Testis (tissue), 5 donors: ENCODE measurements at places on chromosomes 11 and 22. TPM values are rescaled to one million over a fixed set of nuclear protein-coding genes. Genes with fewer than 3 reads are reported as not detected.

DNA sequence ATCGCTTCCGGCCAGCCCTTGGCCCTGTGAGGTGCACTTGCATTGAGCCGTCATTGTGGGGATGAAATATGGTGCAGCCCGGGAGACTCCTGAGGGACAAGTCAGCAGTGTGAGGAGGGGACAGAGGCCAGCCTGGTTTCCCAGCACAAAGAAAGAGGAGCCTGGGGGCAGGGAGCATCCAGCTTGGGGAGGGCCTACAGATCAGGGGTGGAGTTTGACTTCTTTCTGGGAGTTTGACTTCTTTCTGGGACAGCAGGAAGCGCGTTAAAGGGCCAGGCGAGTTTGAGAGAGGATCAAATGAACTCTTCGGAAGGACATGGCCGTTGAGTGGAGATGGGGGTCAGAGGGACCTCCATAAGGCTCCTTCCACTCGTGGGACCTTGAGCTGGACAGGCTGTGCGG lies 91.9 kb downstream of the LRRC32 start:
- DNase-seq: peak; percentile 35

GRCh38 chr11:75394085-75394840 lies 5.1 kb upstream of the RPS3 start:
- no peak for DNase-seq

DNA sequence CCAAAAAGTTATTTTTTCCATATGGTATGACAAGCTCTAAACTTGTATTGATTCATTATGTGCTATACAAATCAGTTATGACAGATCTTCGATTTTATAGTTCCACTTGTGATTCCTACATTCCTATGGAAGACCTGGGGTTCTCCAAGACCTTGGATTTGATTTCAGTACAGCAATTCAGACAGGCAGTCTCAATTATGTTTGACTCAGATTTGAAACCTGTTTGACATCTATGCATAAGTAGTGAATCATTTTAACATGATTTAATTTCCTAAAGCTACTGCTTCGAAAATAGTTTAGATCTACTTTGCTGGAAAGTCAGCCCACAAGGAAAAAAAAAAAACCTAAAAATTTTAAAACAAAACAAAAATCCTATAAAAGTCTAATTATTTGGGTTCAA lies 820.4 kb downstream of the LUZP2 start:
- no peak for DNase-seq

DNA sequence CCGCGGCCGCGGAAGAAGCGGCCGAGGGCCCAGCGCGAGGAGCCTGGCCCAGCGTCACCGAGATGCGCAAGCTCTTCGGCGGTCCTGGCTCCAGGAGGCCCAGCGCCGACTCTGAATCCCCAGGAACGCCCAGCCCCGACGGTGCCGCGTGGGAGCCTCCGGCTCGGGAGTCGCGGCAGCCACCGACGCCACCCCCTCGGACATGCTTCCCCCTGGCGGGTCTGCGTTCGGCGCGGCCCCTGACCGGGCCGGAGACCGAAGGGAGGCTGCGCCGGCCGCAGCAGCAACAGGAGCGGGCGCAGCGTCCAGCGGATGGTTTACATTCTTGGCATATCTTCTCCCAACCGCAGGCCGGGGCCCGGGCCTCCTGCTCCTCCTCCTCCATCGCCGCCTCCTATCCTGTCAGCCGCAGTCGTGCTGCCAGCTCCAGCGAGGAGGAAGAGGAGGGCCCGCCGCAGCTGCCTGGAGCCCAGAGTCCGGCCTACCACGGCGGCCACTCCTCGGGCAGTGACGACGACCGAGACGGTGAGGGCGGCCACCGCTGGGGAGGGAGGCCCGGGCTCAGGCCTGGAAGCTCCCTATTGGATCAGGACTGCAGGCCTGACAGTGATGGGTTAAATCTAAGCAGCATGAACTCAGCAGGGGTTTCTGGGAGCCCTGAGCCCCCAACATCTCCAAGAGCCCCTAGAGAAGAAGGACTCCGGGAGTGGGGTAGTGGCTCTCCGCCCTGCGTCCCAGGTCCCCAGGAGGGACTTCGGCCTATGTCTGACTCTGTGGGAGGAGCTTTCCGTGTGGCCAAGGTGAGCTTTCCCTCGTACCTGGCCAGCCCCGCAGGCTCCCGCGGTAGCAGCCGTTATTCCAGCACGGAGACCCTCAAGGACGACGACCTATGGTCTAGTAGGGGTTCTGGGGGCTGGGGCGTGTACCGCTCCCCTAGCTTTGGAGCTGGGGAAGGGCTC lies 1.2 kb downstream of the ARHGEF17 start:
- DNase-seq: peak; percentile 84

DNA sequence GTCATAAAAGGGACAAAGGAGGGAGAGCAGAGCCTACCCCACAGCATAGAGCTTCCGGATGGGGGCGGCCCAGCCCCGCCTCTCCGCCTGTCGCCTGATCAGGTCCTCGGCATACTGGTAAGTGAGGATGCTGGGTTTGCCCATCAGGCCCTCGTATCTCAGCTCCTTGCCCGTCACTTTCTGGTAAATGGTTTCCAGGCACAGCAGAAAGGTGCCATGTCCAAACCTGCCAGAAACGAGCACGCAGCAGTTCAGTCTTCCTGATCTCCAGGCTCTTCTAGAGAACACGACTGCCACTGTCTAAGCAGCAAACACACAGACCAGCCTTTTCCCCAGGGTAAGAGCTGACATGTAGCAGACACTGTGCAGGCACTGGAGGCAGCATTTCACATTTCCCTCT lies 17.4 kb upstream of the TMEM121B start:
- no peak for DNase-seq

DNA sequence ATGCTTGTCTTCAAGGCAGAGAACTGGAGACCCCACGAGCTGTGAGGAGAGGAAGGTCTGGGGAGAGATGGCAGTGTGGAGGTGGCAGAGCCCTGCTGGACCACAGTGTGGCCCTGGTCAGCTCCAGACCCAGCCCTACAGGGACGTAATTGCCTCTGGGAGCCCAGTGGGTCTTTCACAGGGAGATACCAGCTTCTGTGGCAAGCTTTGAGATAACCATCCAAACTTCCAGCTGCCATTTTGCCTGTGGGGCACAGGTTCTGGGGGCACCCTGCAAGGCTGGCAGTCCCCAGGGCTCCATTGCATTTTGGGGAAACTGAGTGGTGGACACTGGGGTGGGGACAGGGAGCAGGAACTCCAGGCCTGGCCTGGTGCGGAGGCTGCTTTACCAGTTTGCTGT lies 10.2 kb upstream of the MPPED1 start:
- no peak for DNase-seq

- no peak for DNase-seq
These were observed 49.8 kb downstream of the DCUN1D5 start for GRCh38 chr11:103042161-103042560.

- DNase-seq: peak; percentile 37
These were observed 942.3 kb downstream of the NTM start for GRCh38 chr11:132312701-132313111.

GRCh38 chr11:16976379-16976778 lies 37.8 kb downstream of the PLEKHA7 start:
- DNase-seq: no peak

DNA sequence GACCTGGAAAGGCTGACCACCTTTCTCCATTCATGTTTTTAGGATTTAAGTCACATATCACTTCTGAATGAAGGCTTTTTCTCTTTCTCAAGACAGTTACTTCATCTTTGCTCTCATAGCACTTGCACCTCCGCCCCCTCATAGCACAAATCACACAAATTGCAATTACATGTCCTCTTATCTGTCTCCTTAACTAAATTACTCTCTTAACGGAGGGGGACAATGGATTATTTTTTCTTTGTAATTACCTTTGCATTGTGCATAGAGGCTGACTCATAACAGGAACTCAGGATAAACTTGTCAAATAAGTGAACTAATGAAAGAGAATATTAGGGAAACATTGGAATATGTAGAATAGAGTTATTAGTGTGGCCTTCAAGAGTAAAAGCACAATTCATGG lies 94.7 kb downstream of the MUC15 start:
- DNase-seq: no peak

- DNase-seq: no peak
These were observed 292.8 kb downstream of the NXPE2 start for GRCh38 chr11:114970927-114971645.

- peak; percentile 33 for DNase-seq
These were observed at the start of gene OSBP2 for GRCh38 chr22:30694640-30695350. TSS of gene OSBP2 (plus strand) at chr22:30694874. CDS start at chr22:30694910, 36 bp downstream.

DNA sequence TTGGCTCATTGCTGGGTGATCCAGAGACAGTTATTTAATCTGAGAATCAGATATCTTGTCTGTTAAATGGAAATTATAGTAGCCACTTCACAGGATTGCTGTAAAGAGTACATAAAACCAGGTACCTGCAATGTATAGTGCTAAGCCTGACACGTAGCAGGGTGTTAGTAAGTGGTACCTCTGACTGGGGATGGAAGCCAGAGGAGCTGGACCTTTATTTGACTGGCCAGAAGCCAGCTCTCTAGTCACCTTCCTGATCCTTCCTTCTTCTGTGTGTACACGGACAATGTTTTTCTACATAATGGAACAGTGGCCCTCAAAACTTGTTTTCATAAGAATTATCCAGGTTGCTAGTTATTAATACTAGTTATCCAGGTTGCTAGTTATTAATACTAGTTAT lies 25.5 kb upstream of the EHF start:
- DNase-seq: no peak

- no peak for DNase-seq
These were observed 13.5 kb upstream of the OSBP2 start for GRCh38 chr22:30680991-30681770.

- no peak for DNase-seq
These were observed 18.4 kb downstream of the FDX1 start for GRCh38 chr11:110447897-110448745.

- DNase-seq: no peak
These were observed 9.4 kb downstream of the RTN4R start for GRCh38 chr22:20258584-20259326.

GRCh38 chr22:23119494-23120414 lies 22.0 kb downstream of the RSPH14 start:
- no peak for DNase-seq

DNA sequence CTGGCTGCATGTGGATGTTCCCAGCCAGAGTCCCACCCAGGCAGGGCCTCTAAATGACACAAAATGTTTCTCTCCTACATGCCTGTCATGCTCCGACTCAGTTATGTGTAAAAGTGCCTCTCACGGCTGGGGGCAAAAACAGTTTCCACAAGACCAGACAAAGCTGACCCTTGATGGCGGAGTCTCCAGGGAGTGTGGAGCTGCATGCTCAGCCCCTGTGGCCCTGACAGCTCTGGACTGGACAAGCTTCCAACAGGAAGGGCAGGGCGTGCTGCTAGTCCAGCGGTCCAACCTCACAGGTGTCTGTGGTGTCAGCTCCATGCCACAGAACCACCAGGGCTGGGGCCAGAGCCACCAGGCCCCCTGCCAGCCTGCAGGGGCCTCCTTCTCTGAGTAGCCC lies 149.6 kb downstream of the CRYBB2 start:
- DNase-seq: no peak

GRCh38 chr11:69213964-69214363 lies 58.2 kb downstream of the SMIM38 start:
- no peak for DNase-seq

GRCh38 chr11:93248602-93249001 lies 50.8 kb upstream of the SLC36A4 start:
- no peak for DNase-seq

DNA sequence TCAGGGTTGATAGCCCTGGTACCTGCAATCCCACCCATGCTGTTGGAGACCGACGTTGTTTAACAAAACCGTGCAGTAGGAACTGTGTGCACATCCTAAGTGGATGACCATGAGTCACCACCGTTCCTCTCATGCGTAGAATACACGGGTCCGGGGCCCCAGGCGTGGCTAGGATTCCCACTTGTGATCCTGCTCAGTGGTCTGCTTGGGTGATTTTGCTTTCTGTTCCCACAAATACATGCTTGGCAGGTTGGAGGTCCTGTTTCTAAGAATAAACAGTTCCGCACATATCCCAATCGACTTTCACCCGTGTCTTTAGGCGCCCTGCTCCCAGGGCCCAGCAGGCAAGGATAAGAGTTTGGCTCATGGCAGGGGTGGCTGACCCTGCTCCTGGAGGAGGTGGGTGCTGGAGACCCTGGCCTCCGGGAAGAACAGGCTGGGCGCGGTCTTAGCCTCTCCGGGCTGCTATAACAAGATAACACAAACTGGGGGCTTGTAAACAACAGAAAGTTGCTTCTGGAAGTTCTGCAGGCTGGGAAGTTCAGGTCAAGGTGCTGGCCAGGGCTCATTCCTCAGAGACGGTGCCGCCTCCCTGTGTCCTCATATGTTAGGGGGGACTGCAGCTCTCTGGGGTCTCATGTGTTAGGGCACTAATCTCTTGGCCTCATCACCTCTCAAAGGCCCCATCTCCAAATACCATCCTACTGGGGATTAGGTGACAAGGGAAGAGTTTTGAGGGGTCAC lies 1028.3 kb downstream of the BRD1 start:
- no peak for DNase-seq

DNA sequence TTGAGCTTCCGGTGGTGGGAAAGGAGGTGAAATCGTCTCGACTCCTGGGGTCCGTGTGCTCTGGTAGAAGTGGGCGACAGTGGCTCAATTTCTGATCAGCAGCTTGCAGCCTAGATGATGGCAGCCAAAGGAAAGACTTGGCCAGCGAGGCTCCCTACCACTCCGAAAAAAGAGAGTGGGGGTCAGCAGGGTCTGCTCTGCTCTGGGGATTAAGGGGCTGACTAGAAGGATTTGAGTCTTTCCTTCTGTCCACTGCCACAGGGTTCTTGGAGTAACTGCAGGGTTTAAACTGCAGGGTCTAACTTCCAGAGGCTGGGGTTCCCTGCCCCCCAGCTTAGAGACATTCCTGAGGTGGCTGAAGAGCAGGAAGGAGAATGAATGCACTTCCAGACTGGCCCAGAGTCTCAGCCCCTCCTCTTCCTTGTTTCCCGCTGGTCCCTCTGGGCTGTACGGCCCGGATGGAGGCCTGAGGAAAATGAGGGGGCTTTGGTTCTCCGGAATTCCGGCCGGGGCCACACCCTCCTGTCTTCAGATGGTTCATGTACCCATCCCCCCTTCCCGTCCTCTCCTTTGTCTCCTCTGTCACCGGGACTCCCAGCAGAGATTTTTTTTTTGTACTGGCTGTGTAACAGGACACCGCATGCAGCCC lies 907 bp downstream of the SERPINH1 start:
- DNase-seq: peak; percentile 30

The KDM4E gene
- 0.16 TPM for total RNA-seq

The MPPED2 gene
- 13.1 TPM for total RNA-seq

The ZPR1 gene
- 68.0 TPM for total RNA-seq

The MPPED1 gene
- total RNA-seq: 4.1 TPM

The CLMP gene
- total RNA-seq: 6.0 TPM

The CCDC157 gene
- 81.9 TPM for total RNA-seq

The CCDC89 gene
- total RNA-seq: 43.1 TPM

The FAM180B gene
- not detected for total RNA-seq

The ACRV1 gene
- 56.5 TPM for total RNA-seq

The TTLL1 gene
- 28.9 TPM for total RNA-seq
